HFFc6 (cell line): ENCODE measurements at places on chromosomes 1 and 21. TPM values are rescaled to one million over a fixed set of nuclear protein-coding genes. Genes with fewer than 3 reads are reported as not detected.

DNA sequence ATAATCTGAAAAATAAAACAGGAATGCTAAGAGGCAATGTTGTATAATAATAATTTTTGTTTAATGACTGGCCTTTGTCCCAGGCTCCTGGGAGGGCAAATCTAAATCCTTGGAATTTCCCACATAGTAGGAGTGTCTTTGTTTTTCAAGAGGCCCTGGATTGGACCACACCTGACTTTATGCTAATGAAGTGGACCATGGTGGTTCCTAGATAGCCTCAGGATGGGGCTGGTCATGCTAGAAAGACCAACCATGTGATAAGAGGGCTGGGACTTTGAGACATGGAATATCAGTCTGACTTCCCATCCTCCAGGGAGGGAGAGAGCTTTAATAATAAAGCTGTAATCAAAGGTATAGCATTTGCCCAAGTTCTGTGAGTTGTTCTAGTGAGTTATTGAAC, 138.2 kb upstream of the RAB4A start:
- no peak for DNase-seq

DNA sequence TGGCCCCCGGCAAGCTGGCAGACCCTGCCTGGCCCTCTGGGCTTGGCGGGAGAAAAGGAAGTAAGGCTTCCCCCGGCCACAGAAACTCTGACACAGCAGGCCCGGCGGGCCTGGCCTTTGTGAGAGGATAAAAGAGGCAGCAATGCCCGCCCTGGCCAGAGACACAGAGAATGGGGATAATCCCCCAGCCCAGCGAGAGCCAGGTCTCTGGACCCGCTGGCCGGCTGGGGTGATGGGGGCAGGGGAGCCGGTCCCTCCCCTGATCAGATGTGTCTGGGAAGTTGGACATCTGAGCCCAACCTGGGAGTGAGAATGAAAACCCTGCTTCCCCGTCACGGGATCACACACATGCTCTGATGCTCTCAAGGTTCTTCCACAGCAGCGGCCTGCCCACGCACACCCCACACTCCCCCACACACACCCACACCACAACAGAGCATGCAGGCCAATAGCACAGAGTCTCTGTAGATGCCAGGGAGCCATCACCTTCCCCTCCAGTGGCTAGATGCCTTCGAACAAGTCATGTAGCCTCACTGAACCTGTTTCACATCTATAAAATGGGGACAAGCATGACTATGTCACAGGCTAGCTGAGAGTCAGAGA, 4.2 kb downstream of the RSPO1 start:
- DNase-seq: no peak

Gene DISP1
- 3.6 to 4.5 TPM (median 4.1 TPM) in 3 replicates for total RNA-seq

Gene COL6A2
- total RNA-seq: 398 to 506 TPM (median 470 TPM) in 3 replicates
